H1 (cell line): ENCODE measurements at places on chromosomes 6 and 20. TPM values are rescaled to one million over a fixed set of nuclear protein-coding genes. Genes with fewer than 3 reads are reported as not detected.

Gene TRDN
- total RNA-seq: 37.5 and 41.6 TPM in 2 replicates

Gene MCM9
- 11.4 and 13.0 TPM in 2 replicates for total RNA-seq

- H3K4me3 ChIP-seq: no peak overlapping the region
- no peak for DNase-seq
- H3K4me1 ChIP-seq: no peaks in the 10 kb centered on the region
- H3K27ac ChIP-seq: no peak overlapping the region
These were observed 209.3 kb upstream of the TAB2 start for GRCh38 chr6:149108038-149108748.

- H3K27ac ChIP-seq: no peak overlapping the region
- peak overlapping the region; percentile 84 for H3K4me3 ChIP-seq
These were observed 41.5 kb downstream of the ELMO2 start for GRCh38 chr20:46364670-46365486.

Gene RUNX2
- 1.1 and 1.2 TPM in 2 replicates for total RNA-seq

Gene SCGN
- total RNA-seq: not detected in 2 replicates

DNA sequence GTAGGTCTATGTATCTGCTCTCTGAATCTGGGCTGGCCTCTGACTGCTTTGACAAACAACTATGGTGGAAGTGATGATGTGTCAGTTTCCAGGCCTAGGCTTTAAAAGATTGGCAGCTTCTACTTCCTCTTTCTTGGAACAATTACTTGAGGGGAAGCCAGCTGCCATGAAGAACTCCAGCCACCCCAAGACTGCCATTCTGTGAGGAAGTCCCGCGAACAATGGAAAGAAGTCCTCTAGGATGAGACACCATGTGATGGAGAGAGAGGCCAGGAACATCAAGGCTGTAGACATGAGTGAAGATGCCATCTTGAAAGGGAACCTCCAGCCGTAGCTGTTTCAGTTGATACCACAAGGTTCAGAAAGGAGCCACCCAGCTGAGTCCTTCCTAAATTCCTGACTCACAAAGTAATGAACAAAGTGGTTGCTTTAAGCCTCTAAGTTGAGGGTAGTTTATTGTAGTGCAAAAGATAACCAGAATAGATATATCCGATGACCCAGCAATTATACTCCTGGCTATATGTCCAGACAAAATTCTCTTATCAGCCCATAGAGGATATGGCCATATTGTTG lies 15.3 kb upstream of the TCF15 start:
- H3K27me3 ChIP-seq: no peaks in the 10 kb centered on the region; the same call in 1 of the 2 replicates
- no peaks in the 10 kb centered on the region for H3K36me3 ChIP-seq
- H3K4me1 ChIP-seq: 0 out of 2 replicates have a peak, but pooled peaks cover 4% of the 10 kb centered on the region

Gene C6orf118
- 0.40 and 0.58 TPM in 2 replicates for total RNA-seq

Gene FRS3
- 3.4 and 3.9 TPM in 2 replicates for total RNA-seq

GRCh38 chr6:31079656-31080261 lies 32.6 kb downstream of the C6orf15 start:
- H3K36me3 ChIP-seq: no peaks in the 10 kb centered on the region
- H3K4me1 ChIP-seq: no peaks in the 10 kb centered on the region
- peak; percentile 84 for DNase-seq
- no peak overlapping the region for H3K27ac ChIP-seq

GRCh38 chr6:27176096-27176495 lies 71.4 kb upstream of the PRSS16 start:
- peaks cover 6% of the 10 kb centered on the region; the same call in 1 of the 2 replicates for H3K4me1 ChIP-seq

DNA sequence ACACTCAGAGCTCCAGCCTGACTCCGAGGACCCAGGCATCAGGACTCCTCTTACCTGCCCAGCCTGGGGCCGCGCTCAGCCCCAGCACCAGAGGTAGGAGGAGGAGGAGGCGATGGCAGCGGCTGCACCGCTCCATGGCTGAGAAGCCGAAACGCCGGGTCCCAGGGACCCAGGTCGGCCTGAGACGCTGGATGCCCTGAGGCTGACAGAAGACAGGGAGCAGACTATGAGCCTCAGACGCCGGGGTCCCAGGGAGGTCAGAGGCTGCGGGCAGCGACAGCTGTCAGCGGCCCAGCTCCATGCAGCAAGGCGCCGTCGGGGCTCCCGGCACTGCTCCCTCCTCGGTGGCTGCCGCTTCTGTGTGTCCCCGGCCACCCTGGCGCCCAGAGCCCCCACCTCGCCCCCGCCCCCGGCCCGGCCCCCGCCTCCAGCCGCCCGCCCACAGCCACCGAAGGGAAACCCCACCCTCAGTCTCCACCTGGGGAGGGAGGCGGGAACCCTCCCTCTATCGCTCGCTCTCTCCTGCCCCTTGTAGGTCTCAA lies at the start of gene COL11A2:
Gene COL11A2 (minus strand): TSS at position 363 of the 542 bp plus-strand sequence. CDS start 227 bp downstream, at position 136.
- DNase-seq: no peak
- no peaks in the 10 kb centered on the region for H3K27me3 ChIP-seq
- peaks cover 4% of the 10 kb centered on the region; the same call in 1 of the 2 replicates for H3K36me3 ChIP-seq
- peak within 1 kb of the TSS; percentile 76 for H3K4me3 ChIP-seq

DNA sequence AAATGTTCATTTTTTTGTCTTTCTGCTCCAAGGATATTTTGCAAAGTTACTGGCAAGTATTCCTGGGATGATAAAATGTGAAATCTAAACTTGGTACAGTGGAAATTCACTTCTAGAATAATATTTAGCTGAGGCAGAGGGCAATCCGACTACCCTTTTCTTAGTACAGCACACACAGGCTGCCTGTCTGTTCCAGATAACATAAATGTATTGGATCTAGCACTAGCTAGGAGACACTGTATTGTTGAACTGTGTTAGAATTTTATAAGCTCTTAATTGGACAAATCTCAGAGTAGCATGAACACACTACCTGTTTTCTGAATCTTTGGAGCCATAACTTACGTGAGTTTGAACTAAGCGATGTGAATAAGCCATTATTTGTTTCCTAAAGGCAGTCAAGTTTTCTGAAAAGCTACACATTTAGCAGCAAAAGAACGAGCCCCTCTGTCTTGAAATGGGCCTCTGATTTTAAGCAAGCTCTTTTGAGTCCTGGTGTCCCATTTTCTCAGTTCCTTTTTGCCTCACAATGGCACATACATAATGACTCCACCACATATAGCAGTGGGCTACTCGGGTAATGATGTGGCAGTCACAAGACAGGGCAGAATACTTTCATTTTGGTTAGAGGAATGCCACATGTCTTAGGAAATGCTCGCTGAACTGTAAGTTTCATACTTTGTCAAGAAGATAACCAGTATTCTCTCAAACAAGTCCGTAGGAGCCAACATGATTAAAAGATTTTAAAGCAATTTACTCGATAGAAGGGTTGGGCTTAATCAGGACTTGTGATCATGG lies 116.5 kb upstream of the ESR1 start:
- peaks cover 2% of the 10 kb centered on the region for H3K4me1 ChIP-seq
- no peak for DNase-seq
- H3K4me3 ChIP-seq: no peak overlapping the region
- H3K27me3 ChIP-seq: no peaks in the 10 kb centered on the region
- no peak overlapping the region for H3K27ac ChIP-seq

DNA sequence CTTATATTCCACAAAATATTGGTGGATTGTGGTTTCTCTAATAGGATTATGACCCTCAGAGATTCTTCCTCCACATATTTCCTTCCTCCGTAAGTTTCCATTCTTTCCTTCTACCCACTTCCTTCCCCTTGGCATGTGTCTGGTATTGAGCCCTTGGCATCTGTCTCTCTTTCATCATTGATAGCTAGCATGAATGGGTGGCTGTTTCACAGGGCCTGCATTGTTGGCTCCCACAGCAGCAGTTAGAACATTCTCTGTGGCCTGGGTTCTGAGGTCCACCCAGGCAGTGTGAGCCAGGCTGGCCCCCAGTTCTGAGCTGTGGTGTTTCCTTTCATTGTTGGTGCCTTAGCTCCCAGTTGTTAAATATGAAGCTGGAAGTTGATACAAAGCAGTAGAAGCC lies 125.3 kb downstream of the ANKS1A start:
- H3K4me1 ChIP-seq: no peaks in the 10 kb centered on the region; the same call in 1 of the 2 replicates
- no peak for DNase-seq
- H3K27me3 ChIP-seq: no peaks in the 10 kb centered on the region
- H3K36me3 ChIP-seq: peaks cover 8% of the 10 kb centered on the region; the same call in 1 of the 2 replicates

GRCh38 chr6:161676586-161676985 lies 402.7 kb upstream of the AGPAT4 start:
- H3K4me3 ChIP-seq: no peak overlapping the region
- H3K36me3 ChIP-seq: no peaks in the 10 kb centered on the region
- no peak for DNase-seq
- H3K4me1 ChIP-seq: no peaks in the 10 kb centered on the region

Gene RIMS1
- total RNA-seq: 2.3 TPM in 2 replicates

Gene BTN1A1
- 0.28 and 0.55 TPM in 2 replicates for total RNA-seq

- DNase-seq: no peak
- no peaks in the 10 kb centered on the region for H3K4me1 ChIP-seq
- no peaks in the 10 kb centered on the region for H3K36me3 ChIP-seq
- no peak overlapping the region for H3K27ac ChIP-seq
These were observed 153.9 kb downstream of the LPA start for GRCh38 chr6:160510199-160510598.

Gene IMPG1
- not detected in 2 replicates for total RNA-seq
